Aorta (tissue), 5 donors: ENCODE measurements at places on chromosomes 11 and 22. TPM values are rescaled to one million over a fixed set of nuclear protein-coding genes. Genes with fewer than 3 reads are reported as not detected.
A peak's percentile ranks its signal among the peaks of the same experiment; 100 is the strongest.

GRCh38 chr22:23183061-23183698 lies 2.9 kb downstream of the BCR start:
- no peaks in the 10 kb centered on the region for H3K27me3 ChIP-seq
- peak overlapping the region; percentile 36 for H3K4me3 ChIP-seq
- no peaks in the 10 kb centered on the region for H3K36me3 ChIP-seq
- no peak overlapping the region for H3K27ac ChIP-seq
- DNase-seq, result peak; percentile 78

CACNA1I gene
- total RNA-seq, result 0.16 TPM

ARHGEF17 gene
- total RNA-seq, result 201 TPM

APOA5 gene
- not detected for total RNA-seq
